ENCODE measurements at places on chromosomes 2 and 18.

DNA sequence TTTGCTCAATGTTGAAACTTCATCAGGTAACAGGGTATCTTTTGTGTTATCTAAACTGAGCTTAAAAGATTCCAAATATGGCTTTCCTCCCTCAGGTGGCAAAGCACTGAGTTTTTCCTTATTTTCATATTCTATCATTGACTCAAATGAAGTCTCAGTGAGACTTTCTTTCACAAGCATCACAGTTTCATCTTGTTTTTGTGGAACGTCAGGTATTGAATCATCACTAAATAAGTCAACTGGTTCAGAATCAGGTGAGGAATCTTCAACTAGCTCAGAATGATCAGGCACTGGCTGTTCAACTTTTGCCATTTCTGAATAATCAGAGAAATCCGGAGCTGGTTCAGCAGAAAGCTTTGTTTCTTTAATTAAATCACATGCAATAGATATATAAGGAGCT, 24.6 kb downstream of the RTN4 start:
- no peak for DNase-seq

- DNase-seq, result no peak
These were observed 9.4 kb downstream of the DNPEP start for GRCh38 chr2:219378163-219378851.

- DNase-seq, result no peak
These were observed 51.4 kb downstream of the VSNL1 start for GRCh38 chr2:17591846-17592245.

- peak; percentile 45 for DNase-seq
These were observed 16.9 kb upstream of the ALPP start for GRCh38 chr2:232361646-232362045.

GRCh38 chr2:26735097-26735496, 29.0 kb upstream of the SLC35F6 start:
- DNase-seq, result peak; percentile 96

- DNase-seq, result peak; percentile 51
These were observed 57.3 kb upstream of the CREB1 start for GRCh38 chr2:207472343-207473048.

GRCh38 chr2:55965966-55966365, 42.4 kb upstream of the EFEMP1 start:
- DNase-seq, result peak; percentile 46

GRCh38 chr18:22829781-22830180, 103.3 kb upstream of the RBBP8 start:
- no peak for DNase-seq

GRCh38 chr2:109475531-109476210, 138.1 kb downstream of the SEPTIN10 start:
- DNase-seq, result peak; percentile 67

- DNase-seq, result no peak
These were observed 30.0 kb downstream of the NPC1 start for GRCh38 chr18:23556145-23556780.

GRCh38 chr2:105082107-105082506, 44.2 kb downstream of the MRPS9 start:
- no peak for DNase-seq

DNA sequence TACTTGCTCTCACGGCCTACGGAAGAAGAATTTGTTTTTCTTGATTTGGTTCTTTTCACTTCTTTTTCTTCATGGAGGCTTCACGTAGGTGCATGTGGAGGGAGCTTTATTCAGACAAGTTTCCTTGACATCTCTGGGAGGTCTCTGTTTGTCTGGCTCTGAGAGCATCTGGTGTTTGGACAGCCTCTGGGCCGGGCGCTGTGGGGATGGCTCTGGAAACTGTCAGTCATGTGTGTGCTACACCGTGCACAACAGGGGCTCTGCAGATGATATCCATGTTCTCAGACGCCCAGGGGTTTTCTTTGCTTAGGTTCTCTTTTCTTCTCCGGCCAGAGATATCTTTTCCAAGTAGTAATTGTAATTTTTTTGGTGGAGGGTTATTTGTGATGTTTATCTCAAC, 130.7 kb downstream of the SH3RF3 start:
- DNase-seq, result no peak

DNA sequence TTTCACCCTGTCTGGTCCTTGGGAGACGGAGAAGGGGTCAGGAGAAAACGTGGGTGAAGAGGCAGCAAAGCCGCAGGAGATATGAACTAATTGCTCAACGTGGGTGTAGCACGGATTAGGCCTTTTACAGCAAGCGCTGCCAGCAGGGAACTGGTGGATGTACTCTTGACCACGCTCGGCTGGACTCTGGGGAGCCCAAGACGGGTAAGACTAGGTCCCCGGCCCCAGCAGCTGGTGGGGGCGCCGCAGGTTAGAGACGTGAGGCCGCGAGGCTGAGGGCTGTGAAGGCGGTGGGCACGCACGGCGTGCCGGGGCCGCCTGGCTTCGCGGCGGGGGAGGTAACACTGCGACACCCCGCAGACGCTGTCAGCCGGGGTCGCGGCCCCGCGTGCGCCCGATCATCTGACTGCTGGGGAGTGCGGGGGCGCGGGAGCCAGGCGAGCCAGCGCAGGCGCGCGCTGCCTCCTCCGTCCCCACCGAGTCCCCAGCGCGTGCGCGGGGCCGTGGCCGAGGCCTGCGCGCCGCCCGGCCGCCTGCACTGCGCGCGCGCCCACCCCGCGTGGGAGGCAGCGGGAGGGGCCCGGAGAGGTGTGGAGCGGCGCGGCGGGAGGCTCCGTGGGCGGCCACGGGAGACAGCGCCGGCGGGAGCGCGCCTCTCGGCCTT, at the start of gene CLIP4:
TSS of gene CLIP4 (plus strand) at position 470 of the 664 bp plus-strand sequence. CDS start 5,974 bp downstream, outside the sequence.
- peak; percentile 64 for DNase-seq

GRCh38 chr2:177673602-177674595, 281.3 kb downstream of the AGPS start:
- DNase-seq, result peak; percentile 9

- DNase-seq, result no peak
These were observed 48.8 kb downstream of the ZCCHC2 start for GRCh38 chr18:62571648-62572047.

- DNase-seq, result no peak
These were observed 179.3 kb downstream of the ZNF516 start for GRCh38 chr18:76315722-76316230.

- no peak for DNase-seq
These were observed 579.0 kb downstream of the RIT2 start for GRCh38 chr18:42536442-42536841.

- DNase-seq, result no peak
These were observed 148.2 kb upstream of the ITGA4 start for GRCh38 chr2:181308766-181309515.

DNA sequence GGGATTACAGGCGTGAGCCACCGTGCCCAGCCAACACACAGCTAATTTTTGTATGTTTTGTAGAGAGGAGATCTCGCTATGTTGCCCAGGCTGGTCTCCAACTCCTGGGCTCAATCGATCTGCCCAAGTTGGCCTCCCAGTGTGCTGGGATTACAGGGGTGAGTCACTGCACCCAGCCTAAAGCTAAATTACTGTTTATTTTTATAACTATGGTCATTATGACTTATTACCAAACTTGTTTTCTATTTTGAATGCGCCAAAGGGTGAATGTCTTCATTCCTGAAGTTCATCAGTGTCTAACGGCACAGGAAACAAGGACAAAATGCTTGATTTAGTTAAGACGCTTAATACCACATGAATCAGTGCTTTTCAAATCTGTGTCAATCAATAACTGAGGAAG, 38.9 kb upstream of the GREB1L start:
- DNase-seq, result peak; percentile 22

DNA sequence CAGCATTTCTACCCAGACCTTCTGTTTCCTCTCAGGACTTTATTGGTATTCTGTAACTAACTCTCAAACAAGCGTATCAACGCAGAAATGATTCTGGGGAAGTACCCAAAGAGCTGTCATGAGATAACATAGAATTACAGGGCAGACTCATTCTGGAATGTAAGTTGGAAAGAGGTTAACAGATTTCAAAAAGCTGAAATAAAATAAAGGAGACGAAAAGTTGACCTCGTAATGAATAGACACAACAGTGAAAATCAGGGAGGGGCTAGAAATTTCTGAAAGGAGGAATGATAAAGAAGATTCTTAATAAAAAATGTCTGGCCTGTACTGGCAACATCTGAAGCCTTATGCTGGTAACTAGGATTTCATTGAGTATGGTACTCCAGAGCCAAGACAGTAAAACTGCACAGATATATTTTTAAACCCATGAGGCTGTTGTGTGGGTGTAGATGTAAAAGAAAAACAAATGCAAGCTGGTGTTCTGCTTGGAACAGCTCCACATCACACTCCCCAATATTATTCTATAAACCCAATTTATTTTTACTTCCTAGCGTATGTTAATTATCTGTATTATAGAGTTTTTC, 23.9 kb downstream of the RBMS1 start:
- no peak for DNase-seq

GRCh38 chr2:226135861-226136548, 663.6 kb downstream of the IRS1 start:
- no peak for DNase-seq

DNA sequence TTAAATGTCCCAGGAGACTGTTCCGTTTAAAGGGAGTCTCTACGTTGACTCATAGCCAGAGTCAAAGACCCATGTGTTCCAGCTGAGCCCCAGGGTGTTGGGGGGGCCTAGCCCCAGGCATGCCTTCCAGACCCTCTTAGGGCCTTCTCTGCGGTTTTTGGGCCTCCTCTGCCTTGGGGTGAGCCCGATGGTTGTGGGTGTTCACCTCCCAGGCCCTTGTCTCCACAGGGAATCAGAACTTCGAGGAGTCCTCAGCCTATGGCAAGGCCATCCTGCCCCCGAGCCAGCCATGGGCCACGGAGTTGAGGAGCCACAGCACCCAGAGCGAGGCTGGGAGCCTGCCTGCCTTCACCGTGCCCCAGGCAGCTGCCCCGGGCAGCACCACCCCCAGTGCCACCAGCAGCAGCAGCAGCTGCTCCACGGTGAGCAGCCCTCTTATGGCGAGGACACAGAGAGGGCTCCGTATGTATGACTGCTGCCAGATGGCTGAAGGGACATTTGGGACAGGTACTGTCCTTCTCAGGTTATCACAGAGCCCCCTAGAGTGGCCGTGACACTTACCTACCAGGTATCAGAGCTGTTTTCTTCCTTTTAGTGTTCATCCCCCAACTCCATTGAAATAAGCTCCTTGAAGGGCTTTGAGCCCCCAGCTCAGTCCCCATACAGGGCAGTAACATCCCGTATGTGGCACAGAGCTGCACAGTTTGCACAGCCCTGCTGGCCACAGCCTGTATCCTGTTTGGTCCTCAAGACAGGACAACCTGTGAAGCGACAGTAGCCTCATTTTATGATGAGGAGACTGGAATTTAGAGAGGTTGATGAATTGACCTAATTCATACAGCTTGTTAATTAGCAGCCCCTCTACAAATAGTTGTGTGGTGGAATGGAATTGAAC, 80.7 kb downstream of the EPAS1 start:
- no peak for DNase-seq

DNA sequence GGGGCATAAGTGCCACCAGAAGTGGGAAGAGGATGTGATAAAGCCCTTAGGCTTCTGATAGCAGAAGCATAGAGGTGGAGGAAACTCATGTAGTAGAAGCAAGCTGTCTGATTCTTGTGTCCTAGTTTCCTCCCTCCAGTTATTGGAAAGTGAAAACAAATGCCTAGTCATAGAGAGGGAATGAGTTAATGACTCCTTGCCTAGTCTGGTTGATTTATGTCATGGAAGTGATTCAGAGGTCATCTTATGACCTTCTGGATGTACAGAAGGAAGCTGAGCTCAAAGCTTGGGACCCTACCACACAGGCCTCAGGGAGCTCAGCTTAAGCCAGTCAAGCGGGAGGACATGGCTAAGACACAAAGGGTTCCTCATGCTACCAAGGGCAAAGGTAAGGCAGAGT, 232.2 kb downstream of the THSD7B start:
- DNase-seq, result peak; percentile 6

DNA sequence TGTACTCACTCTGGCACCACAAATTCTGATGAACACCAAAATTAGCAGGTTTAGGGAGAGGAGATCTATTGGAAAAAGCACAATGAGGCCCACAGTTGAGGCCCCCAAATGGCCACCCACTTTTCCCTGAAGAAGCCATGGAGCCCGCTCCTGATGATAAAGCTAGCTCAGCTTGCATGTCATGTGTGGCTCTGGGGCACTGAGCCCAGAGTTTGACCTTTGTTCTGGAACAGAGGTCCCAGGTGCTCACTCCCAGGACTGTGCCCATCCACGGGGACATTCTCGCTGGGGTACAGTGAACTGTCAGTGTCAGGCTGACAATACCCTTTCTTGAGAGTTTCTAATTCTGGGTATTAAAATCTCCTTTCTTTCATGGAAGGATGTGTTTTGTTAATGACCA, 36.2 kb downstream of the XDH start:
- DNase-seq, result no peak

- DNase-seq, result no peak
These were observed 23.9 kb downstream of the NOL10 start for GRCh38 chr2:10665833-10666232.

GRCh38 chr2:37890893-37891495, 34.1 kb upstream of the RMDN2 start:
- peak; percentile 69 for DNase-seq

DNA sequence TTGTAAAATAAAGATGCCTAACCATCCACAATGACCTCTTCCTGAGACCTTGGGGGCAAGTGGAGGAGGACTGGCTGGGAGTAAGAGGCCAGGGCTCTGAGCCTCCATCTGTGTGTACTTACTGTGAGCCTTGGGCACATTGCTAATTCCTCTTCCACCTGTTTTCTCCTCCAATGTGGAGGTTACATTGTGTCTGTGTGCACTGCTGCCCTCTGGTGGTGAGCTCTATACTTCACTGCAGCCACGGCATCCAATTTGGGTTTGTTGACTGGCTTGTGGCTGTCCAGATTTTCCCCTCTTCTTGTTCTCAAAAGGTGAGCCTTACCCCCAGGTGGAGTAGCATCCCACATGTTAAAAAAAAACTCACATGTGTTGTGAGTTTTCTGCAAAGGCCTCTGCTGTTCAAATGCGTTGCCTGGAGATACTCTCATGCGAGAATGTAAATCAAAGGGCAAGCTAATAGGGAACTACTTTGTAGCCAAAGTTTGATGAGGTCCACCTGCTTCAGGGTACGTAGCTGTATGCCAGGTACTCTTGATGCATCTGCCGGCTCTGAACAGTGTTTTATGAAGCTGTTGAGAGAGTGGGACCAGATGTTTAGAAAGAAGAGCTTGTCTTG, 80.8 kb downstream of the APOB start:
- peak; percentile 58 for DNase-seq

- no peak for DNase-seq
These were observed 143.4 kb downstream of the CYRIA start for GRCh38 chr2:16522031-16522831.

DNA sequence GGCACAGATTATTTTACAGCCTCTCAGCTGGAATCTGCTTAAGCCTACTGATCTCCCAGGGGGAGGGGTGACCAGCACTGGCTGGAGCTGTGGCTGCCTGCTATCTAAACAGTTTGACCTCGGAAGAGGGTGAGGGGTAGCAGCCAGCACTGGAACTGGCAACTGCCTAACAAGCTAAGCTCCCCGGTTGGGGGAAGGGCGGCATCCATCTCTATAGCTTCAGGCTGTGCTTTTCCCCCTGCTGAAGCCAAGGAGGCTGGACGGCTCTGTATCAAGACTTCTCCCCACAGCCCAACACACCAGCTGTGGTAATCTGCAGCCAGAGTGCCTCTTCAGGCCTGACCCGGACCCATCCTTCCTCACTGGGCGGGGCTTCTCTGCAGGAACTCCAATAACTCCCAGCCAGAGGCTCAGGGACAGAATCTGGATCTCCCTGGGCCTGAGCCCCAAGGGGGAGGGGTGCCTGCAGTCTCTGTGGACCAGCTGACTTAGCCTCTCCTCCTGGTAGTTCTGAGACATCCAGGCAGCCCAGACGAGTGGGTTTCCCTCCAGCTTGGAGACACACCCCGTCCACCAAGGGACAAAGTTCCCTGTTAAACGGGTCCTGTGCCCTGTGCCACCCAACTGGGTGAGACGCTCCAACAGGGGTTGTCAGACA, 560.2 kb downstream of the LRP1B start:
- DNase-seq, result no peak
